Germinal center (tissue), 1 donor: ENCODE measurements at places on chromosomes 4 and X.

DNA sequence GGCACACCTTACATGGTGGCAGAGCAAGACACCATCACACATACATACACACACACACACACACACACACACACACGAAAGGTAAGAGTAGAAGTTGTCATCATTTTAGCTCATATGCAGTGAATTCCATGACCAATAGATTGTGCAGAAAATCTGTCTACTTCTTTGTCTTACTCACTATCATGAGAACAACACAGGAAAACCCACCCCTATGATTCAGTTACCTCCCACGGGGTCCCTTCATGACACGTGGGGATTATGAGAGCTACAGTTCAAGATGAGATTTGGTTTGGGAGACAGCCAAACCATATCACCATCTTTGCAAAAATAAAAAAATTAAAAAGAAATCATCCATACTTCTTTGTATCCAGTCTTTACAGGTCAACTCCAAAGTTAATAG lies 221.1 kb downstream of the BMPR1B start:
- DNase-seq, result no peak

GRCh38 chr4:156954587-156954986 lies 17.0 kb downstream of the PDGFC start:
- DNase-seq, result no peak

- DNase-seq, result no peak
Measured at GRCh38 chrX:149003863-149004660, 501.0 kb downstream of the IDS start.

GRCh38 chr4:86452924-86453531 lies 93.2 kb upstream of the MAPK10 start:
- no peak for DNase-seq

DNA sequence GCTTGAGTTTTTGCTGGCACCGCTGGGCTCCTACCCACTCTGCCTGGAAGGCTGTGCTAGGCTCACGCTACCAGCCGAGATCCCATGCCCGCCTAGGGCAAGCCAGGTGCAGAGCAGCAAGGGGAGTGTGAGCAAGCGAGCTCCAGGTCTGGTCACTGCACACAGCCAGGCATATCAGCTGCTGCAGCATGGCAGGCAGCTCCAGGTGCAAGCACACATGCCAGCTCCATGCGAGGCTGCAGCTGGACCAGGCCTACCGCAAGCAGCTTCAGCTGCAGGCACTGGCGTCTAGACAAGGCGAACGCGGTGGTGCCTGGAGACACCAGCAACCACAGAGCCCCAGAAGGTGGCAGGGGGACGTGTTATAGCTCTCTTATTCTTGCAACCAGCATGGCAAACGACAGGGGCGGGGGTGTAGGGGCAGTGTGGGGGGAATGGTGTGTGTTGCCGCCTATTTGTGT lies 614.7 kb upstream of the EPHA5 start:
- DNase-seq, result no peak

DNA sequence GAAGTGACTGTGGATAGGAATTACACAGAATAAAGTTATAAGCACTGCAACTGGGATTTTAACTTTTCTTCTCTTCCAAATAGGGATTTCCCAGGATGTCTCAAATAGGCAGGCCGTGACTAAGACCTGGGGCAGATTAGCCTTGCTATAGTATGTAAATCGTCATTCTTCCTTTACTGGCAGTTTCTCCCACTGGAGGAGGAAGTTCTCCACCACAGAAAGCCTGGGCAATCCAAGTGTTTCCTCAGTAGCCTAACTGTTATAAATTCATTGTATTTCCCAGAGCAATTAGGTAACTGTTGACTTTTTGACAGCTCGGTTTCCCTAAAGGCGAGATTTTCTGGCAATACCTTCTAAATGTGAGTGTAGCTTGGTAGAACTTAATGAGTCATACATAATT lies at the start of gene TNIP3:
TSS of gene TNIP3 (minus strand) at position 31 of the 400 bp plus-strand sequence. CDS start 196 bp downstream, outside the sequence.
- DNase-seq, result no peak

GRCh38 chrX:13652287-13652793 lies 601 bp upstream of the TCEANC start:
- DNase-seq, result no peak

DNA sequence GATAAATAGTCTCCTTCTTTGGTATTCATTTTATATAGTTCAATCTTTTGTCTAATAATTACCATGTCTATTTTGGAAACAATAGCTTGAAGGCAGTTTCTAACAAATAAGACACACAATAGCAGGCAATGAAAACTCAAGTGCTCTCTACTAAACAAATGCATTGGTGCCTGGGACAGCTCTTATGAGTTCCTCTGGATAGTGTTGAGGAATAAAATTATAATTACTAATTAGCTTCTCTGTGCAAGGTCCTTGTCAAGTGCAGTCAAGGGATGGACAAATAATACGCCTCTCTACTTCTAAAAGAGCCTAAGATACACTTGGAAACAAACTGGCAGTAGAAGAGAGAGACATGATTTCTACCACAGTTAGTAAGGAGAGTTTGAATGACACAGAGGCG lies 229.0 kb upstream of the GLRA2 start:
- DNase-seq, result no peak

GRCh38 chr4:101596781-101597552 lies 193.6 kb upstream of the BANK1 start:
- peak; percentile 30 for DNase-seq

- no peak for DNase-seq
Measured at GRCh38 chr4:7313347-7313811, 121.0 kb downstream of the SORCS2 start.

- no peak for DNase-seq
Measured at GRCh38 chr4:153266988-153267387, 62.7 kb downstream of the TRIM2 start.

- no peak for DNase-seq
Measured at GRCh38 chr4:27304751-27305150, 444.1 kb downstream of the STIM2 start.

DNA sequence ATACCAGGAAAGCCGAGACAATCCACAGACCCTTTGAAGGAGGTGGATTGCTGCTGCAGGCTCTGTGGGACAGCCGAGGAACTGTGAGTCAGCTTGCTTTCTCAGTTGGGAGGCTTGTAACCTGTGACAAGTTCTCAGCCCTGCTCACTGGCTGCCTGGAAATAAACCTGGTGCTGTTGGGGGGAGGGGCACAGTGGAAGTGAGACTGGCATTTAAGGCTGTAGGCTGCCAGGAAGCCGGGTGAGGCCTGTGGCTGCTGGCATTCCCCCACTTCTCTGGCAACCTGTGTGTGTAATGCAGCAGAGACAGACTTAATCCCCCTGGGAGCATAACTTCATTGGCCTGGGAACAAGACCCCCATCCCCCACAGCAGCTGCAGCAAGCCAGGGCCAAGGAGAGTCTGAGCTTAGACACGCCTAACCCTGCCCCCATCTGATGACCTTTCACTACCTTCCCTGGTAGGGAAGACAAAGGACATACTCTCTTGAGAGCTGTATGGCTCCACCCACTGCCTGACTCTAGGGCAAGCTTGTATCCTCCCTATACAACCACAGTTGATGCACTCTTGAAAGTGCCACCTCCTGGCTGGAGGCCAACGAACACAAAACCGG lies 64.1 kb downstream of the ALPK1 start:
- DNase-seq, result no peak

- no peak for DNase-seq
Measured at GRCh38 chr4:143354990-143355389, 18.3 kb downstream of the GAB1 start.

- no peak for DNase-seq
Measured at GRCh38 chr4:76699751-76700310, 198.1 kb downstream of the SOWAHB start.

DNA sequence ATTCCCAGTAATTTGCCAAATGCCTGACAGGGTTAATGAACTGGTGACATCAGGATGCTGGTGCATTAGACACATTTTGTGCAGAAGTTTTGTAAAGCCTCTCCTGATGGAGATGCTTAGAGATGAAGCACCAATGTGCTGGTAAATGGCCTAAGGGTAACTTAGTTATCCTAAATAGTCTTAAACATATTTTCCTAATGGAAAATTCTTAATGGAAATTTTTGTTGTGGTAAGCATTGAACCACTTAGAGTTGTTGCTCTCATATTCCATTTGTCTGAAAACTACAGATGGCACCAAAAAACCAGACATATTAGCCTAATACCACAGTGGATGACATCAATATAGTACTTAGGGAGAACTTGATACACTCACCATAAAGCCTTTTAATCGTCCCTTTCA lies 154.5 kb upstream of the ANK2 start:
- DNase-seq, result no peak

DNA sequence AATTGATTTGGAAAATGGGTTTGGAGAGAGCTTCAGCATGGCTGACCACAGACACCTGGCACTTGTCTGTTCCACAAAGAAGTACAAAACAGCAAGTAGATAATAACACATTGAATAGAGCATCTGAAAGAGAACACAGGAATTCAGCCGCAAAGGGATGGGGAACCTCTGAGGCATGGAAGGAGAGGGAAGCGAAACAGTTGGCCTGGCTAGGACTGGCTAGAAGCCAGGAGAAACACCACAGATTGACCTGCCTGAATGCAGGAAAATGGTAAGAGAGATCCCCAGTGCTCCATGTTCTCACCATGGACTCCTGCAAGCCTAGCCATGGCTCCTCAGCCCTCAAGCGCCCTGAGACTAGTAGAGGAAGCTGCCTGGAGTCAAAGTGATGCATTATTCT lies 169.7 kb upstream of the SH3RF1 start:
- peak; percentile 2 for DNase-seq

DNA sequence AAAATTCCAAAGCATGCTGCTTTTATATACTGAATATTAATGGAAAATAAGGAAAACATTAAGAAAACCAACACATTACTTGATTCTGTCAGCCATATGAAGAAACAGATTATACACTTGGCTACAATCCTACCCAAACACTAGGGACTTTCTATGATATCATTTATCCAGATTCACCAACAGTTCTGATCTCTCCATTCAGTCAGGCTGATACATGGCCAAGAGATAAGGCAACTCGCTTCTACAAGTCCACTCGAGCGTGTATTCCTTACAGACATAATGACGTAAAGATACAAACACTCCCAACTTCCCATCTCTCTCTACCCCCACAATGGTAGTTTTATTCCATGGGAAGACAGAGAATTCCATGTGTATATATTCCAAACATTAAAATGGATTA lies 44.5 kb downstream of the NEK1 start:
- no peak for DNase-seq

DNA sequence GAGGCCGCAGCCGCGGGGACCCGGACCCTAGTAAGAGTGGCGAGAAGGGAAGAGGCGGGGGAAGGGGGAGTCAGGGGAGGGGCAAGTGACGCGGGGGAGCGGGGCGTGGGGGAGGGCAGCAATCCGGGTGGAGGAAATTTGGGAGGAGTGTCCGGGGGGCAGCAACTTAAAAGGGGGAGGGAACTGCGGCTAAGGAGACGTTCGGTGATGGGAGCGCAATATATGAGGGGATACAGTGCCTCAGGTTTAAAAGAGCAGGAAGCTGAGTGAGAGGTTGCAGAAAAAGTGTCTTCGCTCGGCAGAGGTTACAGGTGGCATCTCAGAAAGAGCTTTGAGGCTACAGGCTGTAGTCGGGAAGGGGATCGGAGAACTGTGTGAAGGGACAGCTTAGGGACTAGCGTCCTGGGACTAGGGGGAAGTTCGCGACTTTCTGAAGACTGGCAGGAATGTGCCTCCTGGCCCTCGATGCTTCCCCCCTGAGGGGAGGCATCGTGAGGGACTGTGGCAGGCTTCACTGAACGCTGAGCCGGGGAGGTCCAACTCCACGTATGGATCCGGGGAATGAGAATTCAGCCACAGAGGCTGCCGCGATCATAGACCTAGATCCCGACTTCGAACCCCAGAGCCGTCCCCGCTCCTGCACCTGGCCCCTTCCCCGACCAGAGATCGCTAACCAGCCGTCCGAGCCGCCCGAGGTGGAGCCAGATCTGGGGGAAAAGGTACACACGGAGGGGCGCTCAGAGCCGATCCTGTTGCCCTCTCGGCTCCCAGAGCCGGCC lies 519 bp downstream of the FOXO4 start:
- no peak for DNase-seq

DNA sequence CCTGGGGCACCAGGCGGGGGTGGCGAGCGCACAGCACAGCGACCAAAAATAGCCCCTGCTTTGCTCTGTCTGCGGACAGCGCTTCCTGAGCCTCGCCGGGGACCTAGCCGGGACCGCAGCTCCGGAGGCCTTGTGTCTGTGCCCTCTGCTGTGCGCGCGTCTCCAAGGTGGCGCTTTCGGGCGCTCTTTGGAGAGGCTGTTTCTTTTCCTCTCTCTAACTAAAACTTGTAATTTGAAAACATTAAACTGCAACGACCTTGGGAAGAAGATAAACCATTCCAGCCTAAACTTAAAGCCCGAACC lies 3.4 kb downstream of the ARX start:
- no peak for DNase-seq
